Lower lobe of right lung (tissue), 2 donors: ENCODE measurements at places on chromosomes 7 and 10. TPM values are rescaled to one million over a fixed set of nuclear protein-coding genes. Genes with fewer than 3 reads are reported as not detected.

Gene ACSL5
- total RNA-seq: 81.1 TPM

Gene MMP21
- not detected for total RNA-seq

DNA sequence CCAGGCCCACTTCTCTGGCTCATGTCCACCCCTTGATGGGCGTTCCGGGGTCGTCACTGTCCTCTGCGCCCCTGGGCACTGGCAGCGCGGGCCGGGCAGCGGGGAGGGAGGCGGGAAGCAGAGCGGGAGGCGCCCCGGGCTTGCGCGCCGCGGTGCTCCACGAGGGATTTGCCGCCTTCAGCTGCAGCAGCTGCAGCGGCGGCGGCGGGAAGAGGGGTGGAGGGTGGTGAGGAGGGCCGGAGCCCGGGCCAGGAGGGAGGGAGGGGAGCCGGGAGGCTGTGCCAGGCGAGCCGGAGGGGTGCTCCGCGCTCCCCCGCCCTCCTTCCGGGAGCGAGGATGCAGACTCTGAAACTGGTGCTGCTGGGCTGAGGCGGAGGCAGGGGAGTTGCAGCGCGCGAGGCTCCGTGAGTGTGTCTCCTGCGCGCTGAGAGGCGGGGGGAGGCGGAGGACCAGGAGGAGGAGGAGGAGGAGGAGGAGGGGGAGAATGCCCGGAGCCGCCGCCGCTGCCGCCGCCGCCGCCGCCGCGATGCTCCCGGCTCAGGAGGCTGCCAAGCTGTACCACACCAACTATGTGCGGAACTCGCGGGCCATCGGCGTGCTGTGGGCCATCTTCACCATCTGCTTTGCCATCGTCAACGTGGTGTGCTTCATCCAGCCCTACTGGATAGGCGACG lies at the start of gene LHFPL3:
TSS of gene LHFPL3 (plus strand) at position 308 of the 674 bp plus-strand sequence.
- peak within 1 kb of the TSS; percentile 11 for H3K4me3 ChIP-seq
- DNase-seq: no peak
- peaks cover 52% of the 10 kb centered on the region for H3K27me3 ChIP-seq

- H3K27me3 ChIP-seq: no peaks in the 10 kb centered on the region
- H3K4me3 ChIP-seq: peak overlapping the region; percentile 98
- H3K4me1 ChIP-seq: peaks cover 53% of the 10 kb centered on the region
- H3K27ac ChIP-seq: no peak overlapping the region
- no peak for DNase-seq
Observed at GRCh38 chr10:102919992-102920739, 2.1 kb downstream of the CNNM2 start.

Gene CCDC6
- 50.6 TPM for total RNA-seq

- peaks cover 9% of the 10 kb centered on the region for H3K36me3 ChIP-seq
- peaks cover 26% of the 10 kb centered on the region for H3K4me1 ChIP-seq
- no peak overlapping the region for H3K27ac ChIP-seq
- no peak for DNase-seq
Observed at GRCh38 chr10:102324061-102324460, 71.4 kb upstream of the NFKB2 start.

Gene PCLO
- 2.9 TPM for total RNA-seq
